Stimulated activated CD8-positive, alpha-beta memory T cell treated with anti-CD3 and anti-CD28 coated beads, Interleukin-7, amount 100 ng/mL, for 4 hours (primary cell): ENCODE measurements at places on chromosomes 5 and 9.

DNA sequence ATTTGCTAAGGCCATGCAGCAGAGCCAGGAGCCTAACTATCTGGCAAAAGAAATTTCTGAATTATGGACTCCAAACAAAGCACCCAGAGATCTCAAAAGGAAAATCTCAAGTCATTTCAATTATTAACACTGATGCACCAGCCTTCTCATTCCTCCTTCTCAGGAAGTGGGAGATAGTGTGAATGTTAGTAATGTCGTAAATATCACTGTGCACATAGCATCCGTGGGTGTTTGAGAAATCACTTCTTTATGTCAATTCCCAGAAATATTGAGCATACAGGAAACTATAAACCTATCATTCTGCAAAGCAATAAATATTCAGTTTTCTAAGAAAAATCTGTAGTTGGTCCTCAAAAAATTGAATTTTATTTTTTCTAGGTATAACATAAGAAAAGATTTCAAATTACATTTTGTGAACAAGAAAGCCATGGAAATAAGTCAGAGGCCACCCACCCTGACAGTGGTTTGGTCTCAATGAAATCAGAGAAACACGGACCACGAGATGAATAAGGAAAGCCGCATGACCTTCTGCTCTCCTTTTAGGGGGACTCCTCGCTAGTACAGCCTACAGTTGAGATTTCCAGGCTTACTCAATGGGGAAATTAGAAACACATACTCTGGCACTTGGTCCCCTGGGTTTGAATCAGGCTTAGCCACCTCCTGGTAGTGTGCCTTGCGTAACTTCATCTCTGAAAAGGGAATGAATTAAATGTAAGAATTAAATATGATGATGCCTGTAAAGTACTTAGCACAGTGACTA lies 120.6 kb downstream of the DIRAS2 start:
- DNase-seq = no peak

DNA sequence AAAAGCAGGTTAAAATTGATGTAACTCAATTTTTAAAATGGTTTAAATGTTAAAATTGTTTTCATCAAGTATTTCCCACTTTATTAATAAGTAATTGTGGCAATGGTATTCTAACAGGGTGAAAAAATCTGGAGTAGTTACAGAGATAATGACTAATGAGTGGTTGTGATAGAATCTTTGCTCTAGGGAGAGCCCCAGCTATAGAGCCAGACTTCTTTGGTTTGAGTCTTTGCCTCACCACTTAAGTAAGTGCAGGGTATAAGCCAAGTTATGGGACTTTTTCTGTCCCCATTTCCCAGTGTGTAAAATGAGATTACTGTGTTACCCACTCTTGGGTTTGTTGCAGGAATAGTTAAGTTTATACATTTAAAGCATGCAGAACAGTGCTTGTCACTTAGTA lies 158.1 kb downstream of the FER start:
- DNase-seq = no peak

DNA sequence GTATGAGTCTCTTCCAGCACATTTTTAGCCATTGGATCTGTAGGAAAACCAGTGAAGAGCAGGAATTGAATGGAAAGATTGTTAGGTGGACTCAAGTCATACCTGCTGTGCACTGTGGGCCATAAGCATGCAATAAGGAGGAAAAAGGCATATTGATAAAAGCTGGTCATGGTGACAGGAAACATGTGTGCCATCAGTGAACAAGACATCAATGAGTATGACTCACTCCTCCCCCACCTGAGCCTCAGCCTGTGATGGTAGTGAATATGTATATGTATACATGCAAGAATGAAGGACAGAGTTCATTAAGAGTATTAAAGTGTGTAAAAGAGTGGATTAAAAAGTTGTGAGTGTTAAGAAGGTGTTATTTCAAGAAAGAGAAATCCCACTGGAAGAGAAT lies 164.5 kb downstream of the TMEM38B start:
- DNase-seq = no peak

DNA sequence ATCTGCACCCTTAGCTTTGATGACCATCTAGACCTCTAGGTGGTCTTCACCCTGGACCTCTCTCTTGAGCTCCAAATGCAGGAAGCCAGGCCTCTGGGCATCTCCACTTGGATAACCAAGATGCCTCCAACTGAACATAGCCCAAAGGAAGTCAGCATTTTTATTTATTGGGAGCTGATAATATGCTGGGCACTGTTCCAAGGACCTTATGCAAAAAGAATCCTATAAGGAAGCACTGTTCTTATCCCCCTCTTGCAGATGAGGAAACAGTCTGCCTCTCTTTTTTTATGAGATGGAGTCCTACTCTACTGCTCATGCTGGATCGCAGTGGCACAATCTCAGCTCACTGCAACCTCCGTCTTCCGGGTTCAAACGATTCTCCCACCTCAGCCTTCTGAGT lies 219.9 kb downstream of the CDK5RAP2 start:
- no peak for DNase-seq

GRCh38 chr5:180067986-180068385 lies 3.6 kb downstream of the RNF130 start:
- no peak for DNase-seq

GRCh38 chr5:145062280-145063062 lies 772.7 kb downstream of the PRELID2 start:
- no peak for DNase-seq

DNA sequence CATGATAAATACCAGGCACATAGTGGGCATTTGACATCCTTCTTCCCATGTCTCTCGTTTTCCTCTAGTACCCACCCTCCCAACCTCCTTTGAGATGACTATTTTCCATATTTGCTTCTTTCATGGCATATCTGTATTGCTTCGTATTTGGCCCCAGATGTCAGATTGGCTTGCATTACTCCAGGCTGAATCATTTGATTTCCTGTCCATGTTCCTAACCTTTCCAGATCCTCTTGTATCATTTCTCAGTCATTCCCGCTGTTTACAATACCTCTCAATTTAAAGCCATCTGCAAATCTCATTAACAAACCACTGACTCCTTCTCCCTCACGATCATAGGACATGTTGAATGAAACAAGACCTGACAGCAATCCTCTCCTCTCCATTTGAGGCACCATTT lies 19.9 kb downstream of the MTX3 start:
- no peak for DNase-seq

DNA sequence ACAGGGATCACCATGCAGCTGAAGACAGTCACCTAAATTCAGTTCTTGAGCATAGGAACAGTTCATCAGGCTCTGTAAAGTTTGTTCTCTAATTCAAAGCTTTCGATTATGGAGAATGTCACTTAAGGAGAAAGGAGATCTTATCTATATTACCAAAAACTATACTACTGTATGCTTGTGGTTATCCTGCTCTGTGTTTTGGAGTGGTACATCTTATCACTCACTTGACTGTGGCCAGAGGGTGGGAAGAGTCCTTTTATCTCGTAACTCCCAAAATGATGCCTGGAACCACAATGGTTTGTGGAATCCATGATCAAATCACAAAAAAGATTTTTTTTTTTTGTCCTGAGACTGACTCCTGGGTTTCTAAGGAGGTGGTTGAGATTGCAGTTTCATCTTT lies 230.7 kb downstream of the COMMD10 start:
- no peak for DNase-seq

DNA sequence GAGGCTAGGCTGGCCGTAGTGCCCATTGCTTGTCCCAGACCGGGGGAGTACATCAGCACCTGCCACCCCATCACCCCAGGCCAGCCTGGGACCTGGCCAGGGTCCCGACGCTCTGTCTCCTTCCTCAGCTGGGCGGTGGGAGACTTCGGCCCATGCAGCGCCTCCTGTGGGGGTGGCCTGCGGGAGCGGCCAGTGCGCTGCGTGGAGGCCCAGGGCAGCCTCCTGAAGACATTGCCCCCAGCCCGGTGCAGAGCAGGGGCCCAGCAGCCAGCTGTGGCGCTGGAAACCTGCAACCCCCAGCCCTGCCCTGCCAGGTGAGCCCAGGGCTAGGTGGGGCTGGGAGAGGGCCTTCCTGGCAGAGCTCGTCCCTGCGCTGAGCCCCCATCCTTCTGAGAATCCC lies 16.5 kb upstream of the CACFD1 start:
- no peak for DNase-seq

DNA sequence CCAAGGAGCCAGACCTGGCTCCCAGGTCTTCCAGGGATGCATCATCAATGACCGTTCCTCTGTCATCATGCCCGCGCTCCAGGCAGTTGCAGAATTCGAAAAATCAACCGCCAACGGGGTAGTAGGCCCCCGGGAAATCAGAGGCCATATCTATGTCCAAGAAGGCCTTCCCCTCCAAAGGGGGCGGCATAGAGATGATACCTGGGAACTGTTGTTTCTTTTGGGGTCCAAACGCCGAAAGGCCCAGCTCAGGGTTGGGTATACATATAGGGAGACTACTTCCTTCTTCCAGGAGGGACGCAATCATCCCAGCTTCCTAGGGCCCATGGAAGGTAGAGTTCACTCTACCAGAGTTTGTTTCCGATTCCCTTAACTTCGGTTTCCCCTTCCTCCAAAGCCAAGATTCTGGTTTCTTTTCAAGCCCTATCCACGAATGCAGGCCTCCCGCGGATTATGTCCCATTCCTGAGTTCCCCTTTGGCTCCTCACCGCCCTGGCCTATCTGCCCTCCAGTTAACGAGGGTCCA lies 754 bp downstream of the DCAF12 start:
- no peak for DNase-seq

DNA sequence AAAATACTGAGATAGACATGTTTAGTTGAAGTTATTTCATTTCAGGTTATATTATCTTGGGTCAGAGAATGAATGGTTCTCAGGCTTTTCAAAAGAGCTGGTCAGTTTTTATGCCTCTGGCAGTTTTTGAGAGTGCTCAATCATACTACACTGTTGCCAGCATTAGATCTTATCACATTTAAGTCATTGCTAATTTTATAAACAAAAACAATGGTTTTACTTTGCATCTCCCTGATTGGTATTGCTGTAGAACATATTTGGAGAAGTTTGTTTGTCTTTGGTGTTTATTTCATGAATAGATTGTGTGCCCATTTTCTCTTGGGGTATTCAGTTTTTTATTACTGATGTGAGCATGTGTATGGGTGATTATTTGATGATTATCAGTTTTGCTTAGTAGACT lies 1.5 kb downstream of the CATSPER3 start:
- no peak for DNase-seq

GRCh38 chr5:169147534-169147933 lies 153.4 kb downstream of the SLIT3 start:
- DNase-seq = no peak
